ENCODE measurements at places on chromosomes 5 and 9.

- DNase-seq: peak; percentile 91
Measured at GRCh38 chr5:139392678-139393496, 2.0 kb downstream of the PROB1 start.

DNA sequence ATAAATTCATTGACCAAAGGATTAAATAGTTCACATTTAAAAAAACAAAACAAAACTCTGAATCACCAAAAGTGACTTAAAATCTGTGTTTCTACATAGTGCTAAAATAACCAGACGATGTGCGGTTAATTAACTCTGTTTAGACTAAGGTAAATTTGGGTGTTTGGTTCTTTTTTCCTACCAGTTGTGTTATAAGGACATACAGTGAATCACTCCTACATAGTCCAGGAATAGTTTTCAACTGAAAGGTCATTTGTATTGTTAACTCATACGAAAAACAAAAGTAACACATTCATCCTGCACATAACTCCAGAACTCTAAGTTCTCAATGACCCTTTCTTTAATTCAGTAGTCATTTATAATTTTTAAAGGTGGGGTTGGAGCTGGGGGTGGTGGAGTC, 203.7 kb downstream of the GLIS3 start:
- DNase-seq: no peak

DNA sequence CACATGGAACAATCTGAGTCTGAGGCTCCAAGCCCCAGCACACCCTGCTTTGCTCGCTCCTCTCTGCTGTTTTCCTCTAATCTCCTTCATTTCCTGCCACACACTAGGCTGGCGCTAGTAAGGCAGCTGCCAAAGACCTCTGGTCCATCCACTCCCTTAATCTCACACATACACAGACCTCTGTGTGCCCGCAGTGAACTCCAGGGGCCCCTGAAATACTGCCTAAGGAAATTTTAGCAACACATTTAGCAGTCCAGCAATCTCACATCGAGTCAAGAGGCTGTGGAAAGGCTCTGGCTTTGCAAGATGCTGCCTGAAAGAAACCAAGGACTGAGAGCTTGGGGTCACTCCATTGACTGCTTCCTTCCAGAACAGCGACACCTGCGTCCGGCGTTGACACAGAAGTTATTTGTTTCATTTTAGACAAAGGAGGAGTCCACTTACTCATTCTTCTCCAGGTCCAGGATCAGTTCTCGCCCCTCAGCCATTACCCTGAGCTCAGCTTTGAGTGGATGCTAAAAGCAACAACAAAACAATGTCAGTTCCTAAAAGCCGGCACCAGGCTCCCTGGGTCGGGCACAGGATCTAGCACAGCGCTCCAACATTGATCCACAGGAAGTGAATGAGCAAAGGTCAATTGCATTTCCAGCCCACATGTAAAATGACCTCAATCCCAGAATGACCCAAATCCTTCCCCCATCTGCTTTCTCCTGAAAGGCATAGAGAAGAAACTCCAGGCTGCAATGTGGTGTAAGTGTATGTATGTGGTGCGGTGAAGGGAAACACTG, 11.5 kb downstream of the ADAM19 start:
- DNase-seq: no peak

GRCh38 chr5:161535762-161536161, 10.8 kb downstream of the GABRB2 start:
- DNase-seq: no peak

DNA sequence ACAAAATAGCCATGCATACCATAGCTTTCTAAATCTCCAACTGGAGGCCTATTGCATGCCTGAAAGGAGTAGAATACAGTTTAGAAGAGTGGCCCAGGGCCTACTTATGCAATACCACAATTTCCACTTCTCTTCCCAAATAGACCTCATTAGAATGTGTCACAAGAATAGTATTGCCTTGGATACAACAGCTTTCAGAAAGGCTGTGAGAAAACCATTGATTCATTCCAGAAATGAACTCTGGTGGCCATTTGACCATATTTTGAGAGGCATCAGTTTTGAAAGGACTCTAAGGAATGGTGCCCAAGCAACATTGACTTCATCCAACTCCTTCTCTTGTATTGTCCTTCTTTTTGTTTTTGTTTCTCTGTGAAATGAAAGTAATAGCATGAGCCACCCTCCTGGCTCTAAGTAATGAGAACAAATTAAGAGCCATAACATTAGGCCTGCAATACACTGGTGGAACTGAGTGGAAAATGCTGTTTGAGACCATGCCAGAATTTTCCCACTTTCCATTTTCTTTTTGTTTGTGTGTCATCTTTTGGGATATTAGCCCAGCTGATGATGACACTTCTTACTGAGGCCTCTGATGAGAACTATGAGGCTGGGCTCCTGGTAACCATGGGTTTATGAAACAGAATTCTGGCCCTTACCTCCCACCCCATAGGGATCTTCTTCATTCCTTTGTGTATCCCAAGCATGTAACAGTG, 90.2 kb downstream of the TMEM174 start:
- no peak for DNase-seq

- no peak for DNase-seq
Measured at GRCh38 chr9:135729480-135729879, 27.5 kb downstream of the KCNT1 start.

DNA sequence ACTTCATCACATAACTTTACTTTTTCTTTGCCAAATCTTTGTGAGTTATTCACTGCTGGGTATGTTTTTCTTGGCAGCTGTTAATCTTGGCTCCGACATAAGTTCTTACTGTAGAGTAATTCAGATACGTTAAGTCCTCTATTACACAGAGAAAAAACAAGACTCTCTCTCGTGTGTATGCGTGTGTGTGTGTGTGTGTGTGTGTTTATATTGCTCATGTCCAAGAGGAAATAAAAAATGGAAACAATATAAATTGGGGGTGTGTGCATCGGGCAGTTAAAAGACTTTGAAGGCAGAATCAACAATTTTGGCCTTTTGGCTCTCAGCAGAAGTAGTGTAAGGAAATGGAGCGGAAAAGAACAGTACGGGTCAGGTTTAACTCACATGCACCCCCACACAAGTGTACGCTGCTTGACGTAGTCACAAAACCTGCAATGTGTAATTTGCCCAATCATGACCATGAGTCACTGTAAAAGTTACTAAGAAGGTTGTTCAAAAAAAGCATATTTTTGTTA, 67.2 kb upstream of the IFNE start:
- no peak for DNase-seq

- DNase-seq: no peak
Measured at GRCh38 chr5:142572006-142572405, 113.9 kb downstream of the FGF1 start.

GRCh38 chr9:133599470-133600173, 9.6 kb downstream of the FAM163B start:
- no peak for DNase-seq

- DNase-seq: no peak
Measured at GRCh38 chr9:71854811-71855210, 56.2 kb downstream of the ABHD17B start.

DNA sequence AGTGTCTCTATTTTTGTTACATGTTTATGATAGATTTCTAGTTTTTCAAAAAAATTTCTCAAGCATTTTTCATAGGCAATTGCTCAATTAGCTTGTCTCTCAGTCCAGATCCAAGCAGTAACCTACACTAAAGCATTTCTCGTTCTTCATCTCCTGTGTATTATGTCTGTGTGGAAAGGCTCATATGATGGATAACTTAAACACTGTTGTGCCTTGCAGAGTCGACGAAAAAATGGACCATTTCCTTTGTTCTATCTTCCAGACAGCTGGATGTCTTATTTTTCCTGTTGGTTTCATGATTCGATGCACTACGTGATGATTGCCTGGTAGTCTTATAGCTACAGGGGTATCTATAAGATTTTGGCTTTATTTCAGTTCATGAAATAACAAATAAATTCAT, 347.8 kb downstream of the TRPM3 start:
- DNase-seq: no peak

- no peak for DNase-seq
Measured at GRCh38 chr9:125842242-125842641, 95.1 kb downstream of the PBX3 start.

DNA sequence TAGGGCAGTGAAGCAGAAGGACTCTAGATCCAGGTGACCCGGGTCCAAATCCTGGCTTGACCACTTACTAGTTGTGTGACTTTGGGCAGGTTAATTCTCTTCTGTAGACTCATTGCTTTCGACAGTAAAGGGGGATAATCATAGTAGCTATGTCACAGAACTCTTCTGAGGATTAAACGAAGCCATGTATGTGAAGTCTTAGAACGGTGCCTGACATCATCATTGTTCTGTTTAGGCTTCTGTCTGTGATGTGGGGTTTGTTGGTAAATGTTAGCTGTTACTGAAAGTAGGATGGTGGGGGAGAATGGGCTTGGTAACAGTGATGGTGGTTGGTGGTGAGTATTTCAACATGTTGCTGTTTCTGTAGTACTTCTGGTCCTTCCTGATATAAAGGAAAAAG, 73.7 kb downstream of the MAP1B start:
- DNase-seq: no peak

DNA sequence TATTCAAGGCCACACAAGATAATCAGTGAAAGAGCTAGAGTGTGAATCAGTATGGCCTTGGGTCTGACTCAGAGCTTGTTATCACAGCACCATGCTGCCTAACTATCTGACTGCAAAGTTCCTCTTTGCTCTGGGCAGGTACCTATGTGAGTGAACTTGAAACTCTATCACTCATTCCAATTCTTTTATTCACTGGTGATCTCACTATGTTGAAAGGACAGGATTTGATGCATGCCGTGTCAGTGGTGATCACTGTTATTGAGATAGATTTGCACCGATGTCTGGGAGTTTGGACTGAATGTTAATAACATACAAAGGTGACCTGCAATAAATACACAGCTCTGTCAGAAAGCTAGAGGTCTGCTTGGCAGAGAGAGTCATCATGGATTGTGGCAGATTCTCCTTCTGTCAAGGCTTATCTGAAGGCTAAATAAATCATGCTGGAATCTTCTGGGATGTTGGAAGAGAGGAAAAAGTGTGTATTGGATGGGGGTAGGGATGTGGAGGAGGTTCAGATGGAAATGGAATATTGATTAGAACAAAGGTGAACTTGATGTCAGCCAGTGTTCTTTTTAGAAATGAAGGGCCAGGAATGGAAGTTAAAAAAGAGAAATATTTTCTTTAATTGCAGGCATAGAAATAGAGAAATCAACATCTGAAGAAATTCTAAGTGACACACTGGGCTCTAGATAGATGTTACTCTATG, 91.8 kb upstream of the TNC start:
- DNase-seq: no peak

All from H9 (cell line).